ENCODE measurements at places on chromosomes 1 and 21. TPM values are rescaled to one million over a fixed set of nuclear protein-coding genes. Genes with fewer than 3 reads are reported as not detected.

The LMX1A gene
- 0.84 TPM for total RNA-seq

The S100A7A gene
- total RNA-seq: not detected

The OR2L8 gene
- total RNA-seq: not detected

The GRIK3 gene
- total RNA-seq: 0.71 TPM

The F3 gene
- 1.6 TPM for total RNA-seq

The C1orf94 gene
- total RNA-seq: not detected

The OR6N1 gene
- not detected for total RNA-seq
